ENCODE measurements at places on chromosomes 2 and 18.
A peak's percentile ranks its signal among the peaks of the same experiment; 100 is the strongest.

- no peak for DNase-seq
Observed at GRCh38 chr2:139079311-139079710, 299.1 kb upstream of the NXPH2 start.

DNA sequence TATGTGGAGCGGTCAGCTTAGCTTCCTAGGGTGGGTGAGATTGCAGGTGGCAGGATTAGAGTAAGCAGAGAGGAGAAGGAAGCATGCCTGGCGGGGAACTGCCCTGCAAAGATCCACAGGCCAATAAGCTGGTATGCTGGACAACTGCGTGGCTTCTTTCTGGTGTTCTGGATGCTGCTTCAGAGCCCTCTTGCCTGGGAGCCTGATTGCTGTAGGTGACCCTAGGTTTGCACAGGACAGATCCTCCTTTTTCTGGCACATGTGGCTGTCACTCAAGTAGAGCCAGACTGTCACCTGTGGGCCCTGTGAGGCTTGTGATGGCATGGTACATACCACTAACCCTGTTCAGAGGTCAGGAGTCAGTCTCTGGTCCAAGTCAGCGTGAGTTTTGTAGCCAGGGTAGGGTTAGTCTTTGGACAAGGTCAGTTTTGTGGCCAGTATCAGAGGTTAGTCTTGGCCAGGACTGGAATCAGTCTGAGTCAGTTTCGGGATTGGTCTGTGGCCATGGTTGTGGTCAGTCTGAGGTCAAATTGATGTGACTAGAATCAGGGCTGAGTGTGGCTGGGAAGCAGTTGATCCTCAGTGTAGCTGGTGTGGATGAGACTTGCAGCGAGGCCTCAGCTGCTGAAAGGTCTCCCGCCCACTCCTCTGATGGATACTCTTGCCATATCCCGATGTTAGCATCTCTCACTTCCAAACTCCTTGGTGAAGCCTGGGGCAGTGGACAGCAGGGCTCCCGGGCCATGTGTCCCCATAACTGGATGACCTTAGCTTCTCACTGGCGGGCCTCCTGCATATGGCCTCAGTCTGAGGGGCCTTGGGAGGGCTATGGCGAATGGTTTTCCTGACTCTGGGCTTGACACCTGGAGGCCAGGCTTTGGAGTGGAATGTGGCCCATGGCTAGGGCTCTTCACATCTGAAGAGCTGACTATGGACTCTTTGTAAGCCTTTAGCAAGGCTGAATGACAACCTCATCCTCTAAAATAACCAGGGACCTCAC, 260.5 kb downstream of the DYSF start:
- DNase-seq, result no peak

DNA sequence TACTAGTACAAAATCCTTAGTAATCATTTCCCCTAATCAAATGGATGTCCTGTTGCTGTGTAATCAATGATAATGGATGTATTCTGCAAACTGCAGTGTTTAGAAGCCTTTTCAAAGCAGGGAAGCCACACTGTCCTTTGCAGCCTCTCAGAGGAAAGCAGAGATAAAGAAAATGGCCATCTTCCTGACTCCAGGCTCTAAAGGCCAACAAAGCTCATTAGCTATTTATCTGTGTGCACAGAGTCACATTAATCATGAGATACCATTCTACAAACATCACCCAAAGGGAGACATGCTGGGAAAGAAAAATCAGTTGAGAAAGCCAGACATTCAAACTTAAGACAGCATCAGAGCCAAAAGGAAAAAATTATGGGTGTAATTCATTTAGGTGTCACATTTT, 165.0 kb downstream of the RAD51AP2 start:
- no peak for DNase-seq

GRCh38 chr2:182652326-182652725, 63.7 kb upstream of the DNAJC10 start:
- DNase-seq, result no peak

GRCh38 chr2:237510502-237511217, 23.6 kb downstream of the MLPH start:
- no peak for DNase-seq

- DNase-seq, result no peak
Observed at GRCh38 chr2:185689906-185690539, 48.6 kb upstream of the FSIP2 start.

- DNase-seq, result no peak
Observed at GRCh38 chr2:204977914-204978313, 432.6 kb downstream of the PARD3B start.

GRCh38 chr18:21242141-21242779, at the start of gene GREB1L:
GREB1L (plus strand) TSS chr18:21242232; CDS start chr18:21383519, 141,287 bp downstream.
- DNase-seq, result peak; percentile 47

GRCh38 chr2:96116424-96116878, at the start of gene ADRA2B:
ADRA2B (minus strand) TSS chr2:96116571; CDS start chr2:96116149, 422 bp downstream.
- no peak for DNase-seq

- peak; percentile 60 for DNase-seq
Observed at GRCh38 chr2:37802899-37803379, 122.1 kb upstream of the RMDN2 start.

GRCh38 chr2:29130295-29130694, 15.1 kb downstream of the CLIP4 start:
- peak; percentile 91 for DNase-seq

GRCh38 chr18:2087877-2088673, 483.2 kb downstream of the METTL4 start:
- DNase-seq, result peak; percentile 96

GRCh38 chr2:219169930-219170654, at the start of gene SLC23A3:
SLC23A3 (minus strand) TSS chr2:219170029; CDS start chr2:219169984, 45 bp downstream.
- no peak for DNase-seq

DNA sequence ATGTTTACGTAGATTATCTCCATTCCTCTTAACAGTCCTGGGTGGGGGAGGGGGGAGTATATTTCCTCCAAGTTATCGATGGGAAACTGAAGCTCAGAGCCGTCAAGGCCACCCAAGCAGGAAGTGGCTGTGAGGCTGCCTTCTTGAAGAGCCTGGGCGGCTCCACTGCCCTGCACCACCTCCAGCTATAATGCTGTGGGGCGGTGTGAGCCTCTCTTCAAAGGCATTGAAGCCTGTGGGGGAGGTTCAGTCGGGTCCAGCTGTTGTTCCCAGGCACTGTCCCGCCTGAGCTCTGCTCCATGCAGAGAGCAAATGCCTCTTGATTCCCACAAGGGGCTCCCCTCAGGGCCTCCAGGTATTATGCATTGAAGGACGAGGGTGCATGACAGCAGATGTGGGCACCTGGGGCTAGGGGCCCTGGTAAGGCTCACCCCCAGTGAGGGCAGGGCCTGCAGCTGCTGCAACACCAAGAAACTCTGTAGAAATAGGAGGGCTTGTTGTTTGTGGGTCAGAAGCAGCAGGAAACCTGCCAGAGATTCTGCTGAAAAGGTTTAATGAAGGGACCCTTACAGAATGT, 29.5 kb upstream of the LAPTM4A start:
- DNase-seq, result no peak

- DNase-seq, result peak; percentile 93
Observed at GRCh38 chr2:224221455-224221913, 180.4 kb downstream of the FAM124B start.

DNA sequence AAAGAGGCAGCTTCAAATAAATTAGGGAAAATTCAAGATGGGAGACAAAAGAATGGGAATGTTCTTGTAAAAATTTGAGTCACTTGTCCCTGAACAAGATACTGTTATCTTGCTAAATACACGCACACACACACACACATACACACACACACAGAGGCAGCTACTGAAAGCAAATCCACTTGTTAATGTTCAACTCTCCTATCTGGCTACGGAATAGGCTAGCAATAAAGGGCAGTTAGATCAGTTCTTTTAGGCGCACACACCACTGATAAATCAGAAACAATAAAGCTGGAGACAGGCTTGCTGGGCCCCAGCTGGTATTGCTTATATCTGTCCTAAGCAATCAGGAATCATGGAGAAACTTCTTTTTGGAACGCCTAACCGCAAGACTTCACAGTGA, 461.6 kb downstream of the BCL11A start:
- no peak for DNase-seq

- DNase-seq, result no peak
Observed at GRCh38 chr2:170092436-170093060, 85.4 kb upstream of the MYO3B start.

- DNase-seq, result no peak
Observed at GRCh38 chr18:47331641-47332040, 80.2 kb upstream of the SKOR2 start.

- no peak for DNase-seq
Observed at GRCh38 chr2:13481201-13481600, 764.5 kb downstream of the TRIB2 start.

- no peak for DNase-seq
Observed at GRCh38 chr18:48736321-48737260, 197.8 kb downstream of the CTIF start.

- DNase-seq, result peak; percentile 39
Observed at GRCh38 chr2:86570059-86570458, 6.8 kb upstream of the CHMP3 start.

GRCh38 chr2:219598308-219599078, 836 bp downstream of the STK11IP start:
- DNase-seq, result no peak

- no peak for DNase-seq
Observed at GRCh38 chr18:9854801-9855676, 30.7 kb upstream of the TXNDC2 start.

- no peak for DNase-seq
Observed at GRCh38 chr18:43539862-43540261, 262.6 kb upstream of the SYT4 start.

DNA sequence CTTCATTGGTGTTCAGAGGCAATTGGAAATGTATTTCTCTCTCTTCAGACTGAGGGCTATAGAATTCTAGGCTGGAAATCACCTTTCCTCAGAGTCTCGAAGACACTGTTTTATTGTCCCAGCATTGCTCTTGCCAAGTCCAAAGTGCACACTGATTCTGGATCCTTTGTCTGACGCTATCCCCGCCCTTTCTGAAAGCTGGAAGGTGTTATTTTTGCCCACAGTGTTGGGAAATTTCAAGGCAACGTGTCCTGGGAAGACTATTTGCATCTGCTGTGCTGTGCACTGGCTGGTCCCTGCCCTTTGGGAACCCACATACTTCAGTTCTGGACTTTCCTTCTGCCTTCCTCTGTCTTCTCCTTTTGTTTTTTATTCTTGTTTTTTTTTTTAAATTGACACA, 190.8 kb downstream of the SH3BP4 start:
- no peak for DNase-seq

GRCh38 chr18:52948868-52949444, 609.0 kb downstream of the DCC start:
- DNase-seq, result no peak

- no peak for DNase-seq
Observed at GRCh38 chr18:49961271-49961670, 147.9 kb upstream of the ACAA2 start.

DNA sequence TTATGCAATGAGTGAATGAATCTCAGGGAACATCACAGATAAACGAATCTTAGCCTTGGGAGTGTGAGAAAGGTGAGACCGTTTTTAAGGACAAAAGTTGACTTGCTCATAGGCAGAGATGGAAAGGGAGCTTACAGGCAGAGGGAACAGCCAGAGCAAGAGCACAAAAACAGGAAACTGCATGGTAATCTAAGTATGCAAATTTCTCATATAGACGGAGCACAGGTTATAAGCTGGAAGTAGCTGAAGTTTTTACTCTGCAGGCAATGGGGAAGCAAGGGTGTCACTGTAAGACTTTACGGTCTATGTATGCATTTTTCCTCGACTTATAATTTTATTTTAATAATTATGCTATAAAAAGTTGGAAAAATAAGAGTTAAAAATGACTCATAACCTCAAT, 44.8 kb upstream of the STRN start:
- DNase-seq, result no peak

- DNase-seq, result no peak
Observed at GRCh38 chr2:25825238-25825637, 53.0 kb downstream of the ASXL2 start.

GRCh38 chr2:231353469-231353868, 42.0 kb upstream of the B3GNT7 start:
- DNase-seq, result no peak

- no peak for DNase-seq
Observed at GRCh38 chr2:237708961-237709360, 81.6 kb downstream of the LRRFIP1 start.

DNA sequence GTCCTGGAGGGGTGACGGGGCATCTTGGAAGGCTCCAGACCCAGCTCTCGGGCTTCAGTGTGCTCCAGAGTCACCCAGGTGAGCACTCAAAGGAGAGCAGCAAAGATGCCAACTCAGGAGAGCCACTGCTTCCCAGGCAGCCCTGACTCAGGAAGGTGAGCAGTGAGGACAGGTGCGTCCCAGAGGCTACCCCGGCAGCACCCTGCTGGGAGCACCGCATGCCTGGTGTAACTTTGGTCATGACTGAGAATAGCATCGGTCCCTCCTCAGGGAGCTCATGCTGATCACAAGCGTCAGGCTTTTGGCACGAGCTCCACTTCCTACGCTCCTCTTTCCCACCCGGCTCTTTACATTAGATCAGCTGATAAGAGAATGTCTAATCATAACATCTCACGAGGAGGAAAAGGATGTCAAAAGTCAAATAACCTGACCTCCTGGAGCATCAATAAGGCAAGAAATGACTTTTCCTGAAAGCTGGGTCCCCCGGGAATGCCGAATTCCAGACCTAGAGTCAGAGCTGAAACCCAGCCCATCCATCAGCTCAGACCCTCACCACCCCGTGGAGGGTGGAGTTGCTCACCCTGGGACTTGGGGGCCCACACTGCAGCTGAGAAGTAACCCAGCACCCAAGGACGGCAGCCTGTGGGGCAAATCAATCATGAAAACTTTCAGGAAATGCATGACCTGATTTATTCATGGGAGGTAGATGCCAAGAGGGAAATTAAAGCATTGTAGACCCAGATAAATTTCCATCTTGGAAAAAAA, 248.8 kb downstream of the ACKR3 start:
- DNase-seq, result no peak

DNA sequence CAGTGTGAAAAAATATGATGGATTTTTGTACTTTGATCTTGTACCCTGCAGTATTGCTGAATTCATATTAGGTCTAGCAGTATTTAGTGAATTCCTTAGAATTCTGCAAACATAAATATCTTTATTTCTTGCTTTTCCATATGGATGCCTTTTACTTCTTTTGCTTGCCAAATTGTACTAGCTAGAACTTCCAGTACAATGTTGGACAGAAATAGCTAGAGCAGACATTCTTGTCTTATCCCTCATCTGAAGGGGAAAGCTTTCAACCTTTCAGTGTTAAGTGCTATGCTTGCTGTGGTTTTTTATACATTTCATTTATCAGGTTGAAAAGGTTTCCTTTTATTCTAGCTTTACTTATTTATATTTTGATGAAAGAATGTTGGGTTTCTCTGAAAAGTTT, 1321.9 kb upstream of the CHAC2 start:
- DNase-seq, result no peak

DNA sequence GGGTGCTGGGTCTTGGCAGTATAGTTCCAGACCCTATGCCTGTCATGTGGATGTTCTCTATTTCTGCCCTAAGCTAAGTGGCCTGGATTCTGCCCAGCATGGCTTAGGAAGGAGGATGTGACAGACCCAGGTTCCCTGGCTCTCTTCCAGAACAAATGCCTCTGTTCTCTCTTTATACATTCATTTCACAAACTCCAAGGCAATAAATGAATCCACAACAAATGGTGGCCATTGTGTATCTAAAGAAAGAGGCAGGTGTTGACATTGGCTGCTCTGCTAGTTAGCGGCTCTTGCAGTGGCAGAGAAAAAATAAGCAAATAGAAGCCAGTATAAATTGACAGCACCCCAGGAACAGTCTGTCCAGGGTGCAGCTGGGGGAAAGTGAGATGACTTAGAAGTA, 298.6 kb downstream of the SUCLG1 start:
- no peak for DNase-seq
